ENCODE measurements at places on chromosomes 16 and 17.

DNA sequence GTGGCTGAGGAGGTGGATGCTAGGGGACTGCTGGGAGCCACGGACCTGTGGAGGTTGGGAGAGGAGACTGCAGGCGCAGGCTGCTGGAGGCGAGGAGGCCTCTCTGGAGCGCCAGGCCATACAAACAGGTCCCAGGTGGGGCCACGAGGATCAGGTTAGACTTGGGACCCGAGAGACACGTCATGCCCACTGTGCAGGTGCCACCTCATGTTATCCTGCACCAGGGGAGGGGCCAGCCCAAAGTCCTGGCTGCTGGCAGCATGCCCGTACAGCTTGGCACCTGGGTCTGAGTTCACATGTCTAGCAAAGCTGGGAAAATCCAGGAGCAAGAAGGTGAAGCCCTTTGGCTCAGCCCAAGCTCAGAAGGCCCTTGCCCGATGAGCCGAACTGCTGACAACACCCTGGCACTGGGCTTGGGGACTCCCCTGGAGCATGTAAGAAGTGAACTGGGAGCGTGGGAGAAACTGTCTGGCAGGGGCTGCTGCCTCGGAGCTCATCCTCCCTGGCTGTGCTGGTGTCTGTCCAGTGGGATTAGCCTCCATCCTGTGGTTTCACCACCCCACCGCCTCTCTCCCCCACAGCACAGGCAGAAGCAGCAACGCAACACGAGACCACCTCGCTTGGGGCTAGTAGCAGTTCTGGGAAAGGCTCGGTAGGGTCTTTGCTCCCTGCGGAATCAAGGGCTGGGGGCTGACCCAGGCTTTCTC is 5.3 kb downstream of the ARHGDIA start:
- DNase-seq, result no peak

DNA sequence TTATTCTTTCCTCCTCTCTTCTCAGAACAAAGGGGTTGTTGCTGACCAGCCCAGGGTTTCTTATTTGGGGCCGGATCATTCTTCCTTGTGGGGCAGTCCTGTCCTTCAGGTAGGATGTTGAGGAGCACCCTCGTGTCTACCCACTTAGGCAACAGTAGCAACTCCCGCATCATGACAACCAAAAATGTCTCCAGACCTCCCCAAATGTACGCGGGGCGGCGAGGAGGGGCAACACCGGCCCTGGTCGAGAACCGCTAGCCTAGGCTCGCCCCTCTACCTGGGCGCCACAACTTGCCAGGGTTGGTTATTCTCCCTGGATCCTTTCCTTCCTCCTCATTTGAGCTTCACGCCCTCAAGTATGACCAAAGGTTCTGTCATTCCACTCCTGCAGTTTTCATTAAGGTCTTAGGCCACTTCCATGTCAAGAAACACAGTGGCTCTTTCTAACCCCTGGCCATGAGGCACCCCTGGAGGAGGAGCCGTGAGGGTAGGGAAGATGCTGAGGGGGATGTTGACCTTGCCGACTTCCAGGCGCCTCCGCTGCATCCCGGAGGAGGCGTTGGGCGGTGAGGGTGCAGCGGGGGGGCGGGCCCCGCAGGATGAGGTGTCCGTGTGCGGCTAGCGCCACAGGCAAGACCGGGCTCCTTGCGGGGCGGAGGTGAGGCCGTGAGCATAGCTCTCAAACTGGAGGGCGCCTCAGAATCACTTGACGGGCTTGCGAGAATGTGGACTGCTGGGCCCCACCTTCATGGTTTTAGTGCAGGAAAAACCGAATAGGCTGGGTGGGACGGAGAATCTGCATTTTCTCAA is 712 bp upstream of the SPECC1 start:
- DNase-seq, result peak; percentile 1

DNA sequence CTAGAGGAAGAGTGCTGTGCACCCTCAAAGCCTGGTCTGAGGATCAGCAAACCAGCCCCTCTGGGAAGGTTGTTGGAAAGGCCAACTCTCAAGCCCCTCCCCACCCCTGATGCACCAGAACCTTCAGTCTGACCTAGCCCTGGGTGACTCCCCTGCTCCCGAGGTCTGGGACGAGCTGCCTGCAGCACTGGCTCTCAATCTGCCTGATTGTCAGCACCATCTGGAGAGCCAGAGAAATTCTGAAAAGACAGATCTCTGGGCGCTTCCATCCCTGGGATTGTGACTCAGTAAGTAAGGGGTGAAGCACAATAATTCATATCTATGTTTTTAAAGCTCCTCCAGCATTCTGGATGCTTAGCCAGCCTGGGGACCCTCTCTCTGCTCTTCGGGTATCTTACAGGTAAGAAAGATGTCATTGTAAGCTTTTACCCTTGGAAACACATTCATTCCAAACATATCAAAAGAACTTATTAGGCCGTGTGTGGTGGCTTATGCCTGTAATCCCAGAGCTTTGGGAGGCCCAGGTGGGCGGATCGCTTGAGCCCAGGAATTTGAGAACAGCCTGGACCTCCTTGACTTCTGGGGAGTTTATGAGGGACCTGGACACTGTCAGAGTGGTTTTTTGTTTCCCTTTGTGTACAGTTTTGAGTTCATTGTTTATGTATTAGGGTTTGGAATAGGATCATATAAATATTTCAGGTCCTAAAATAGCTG is 147.5 kb downstream of the KCNJ12 start:
- no peak for DNase-seq

GRCh38 chr16:3383045-3383448 is 17.8 kb downstream of the ZSCAN32 start:
- DNase-seq, result no peak

- no peak for DNase-seq
These were observed 1389.4 kb upstream of the GOT2 start for GRCh38 chr16:60123392-60124023.

GRCh38 chr17:45108595-45109521 is 23.5 kb downstream of the PLCD3 start:
- DNase-seq, result no peak

GRCh38 chr17:45087504-45087975 is 26.4 kb downstream of the NMT1 start:
- DNase-seq, result no peak

GRCh38 chr17:57927048-57927723 is 28.0 kb downstream of the CUEDC1 start:
- DNase-seq, result no peak
